M059J (cell line): ENCODE measurements at places on chromosomes 3 and 15. TPM values are rescaled to one million over a fixed set of nuclear protein-coding genes. Genes with fewer than 3 reads are reported as not detected.

The SLC12A1 gene
- total RNA-seq, result 0.05 TPM in 1 of 2 replicates, not detected in the other

The CAND2 gene
- 1.5 and 4.0 TPM in 2 replicates for total RNA-seq

GRCh38 chr15:52378746-52379394 lies 83.3 kb upstream of the MYO5C start:
- DNase-seq, result no peak

DNA sequence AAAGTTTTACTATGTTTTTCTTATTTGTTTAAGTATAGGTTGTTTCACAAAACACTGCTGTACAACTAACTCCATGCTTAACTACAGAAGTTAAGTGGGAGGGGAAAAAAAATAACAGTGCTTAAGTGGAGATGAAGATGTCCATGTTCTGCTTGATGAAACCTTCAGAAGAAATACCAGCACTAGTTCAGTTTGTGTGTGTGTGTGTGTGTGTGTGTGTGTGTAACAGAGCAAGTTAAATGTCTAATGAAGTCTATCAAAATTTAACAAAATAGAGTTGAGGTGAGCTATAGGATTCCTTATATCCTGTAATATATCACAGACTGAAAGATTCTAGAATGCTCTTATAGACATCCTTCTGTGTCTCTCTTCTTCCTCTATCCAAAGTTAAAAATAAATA lies 44.1 kb upstream of the CBLB start:
- DNase-seq, result no peak

GRCh38 chr3:23162934-23163333 lies 40.2 kb upstream of the UBE2E2 start:
- no peak for DNase-seq

GRCh38 chr3:169867584-169868210 lies 2.0 kb downstream of the LRRC31 start:
- DNase-seq, result no peak

DNA sequence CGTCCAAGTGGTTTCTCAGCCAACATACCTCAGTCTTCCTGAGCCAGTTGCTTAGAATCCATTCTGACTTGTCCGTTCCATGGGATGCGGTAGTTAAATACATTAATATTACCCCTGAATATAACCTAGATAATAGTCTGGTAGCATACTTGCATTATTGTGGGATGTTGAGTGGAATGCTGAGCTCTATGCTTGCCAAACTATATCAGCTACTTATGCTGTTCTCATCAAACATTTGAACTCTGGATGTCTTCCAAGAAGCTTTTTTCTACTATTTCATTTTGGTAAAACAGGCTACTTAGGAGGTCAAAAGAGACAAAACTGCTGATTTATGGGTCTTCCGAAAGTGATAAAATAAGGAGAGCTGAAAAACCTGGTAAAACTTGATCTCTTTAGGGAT lies 429.5 kb downstream of the NAALADL2 start:
- no peak for DNase-seq

GRCh38 chr3:31534065-31534425 lies 1.3 kb downstream of the STT3B start:
- DNase-seq, result peak; percentile 18

- DNase-seq, result peak; percentile 22
Observed at GRCh38 chr15:39631357-39631756, 50.5 kb downstream of the THBS1 start.
